ENCODE measurements at places on chromosomes 1 and 21. TPM values are rescaled to one million over a fixed set of nuclear protein-coding genes. Genes with fewer than 3 reads are reported as not detected.
A peak's percentile ranks its signal among the peaks of the same experiment; 100 is the strongest.

DNA sequence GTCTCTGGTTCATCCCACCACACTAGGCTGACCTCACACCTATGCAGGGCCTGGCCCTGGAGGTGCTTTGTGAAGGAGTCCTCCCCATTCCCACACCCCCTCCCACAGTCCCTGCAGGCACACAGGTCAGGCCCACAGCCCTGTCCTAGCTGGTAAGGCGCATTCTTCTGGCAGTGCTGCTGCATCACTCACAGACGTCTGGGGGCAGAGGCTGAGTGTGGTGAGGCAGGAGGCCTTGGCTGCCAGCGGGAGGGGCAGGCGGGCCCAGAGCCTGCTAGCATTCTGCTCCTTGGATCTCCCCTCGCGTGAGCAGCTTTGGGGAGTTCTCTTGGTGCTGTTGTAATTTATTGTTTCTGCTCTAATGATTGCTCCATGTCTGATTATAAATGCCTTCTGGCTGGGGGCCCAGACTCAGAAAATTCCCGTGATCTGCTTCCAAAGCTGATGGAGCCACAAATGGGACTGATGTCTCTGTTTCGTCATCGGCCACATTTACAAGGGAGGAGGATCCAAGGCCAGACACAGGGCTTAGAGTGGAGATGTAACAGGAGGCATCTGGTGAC lies 62.9 kb downstream of the TRABD2B start:
- DNase-seq = no peak

GRCh38 chr1:228500143-228500734 lies 13.1 kb downstream of the RNF187 start:
- no peak for DNase-seq

SLC2A5 gene
- total RNA-seq = under 0.01 TPM

FAM20B gene
- 25.6 TPM for total RNA-seq

DNA sequence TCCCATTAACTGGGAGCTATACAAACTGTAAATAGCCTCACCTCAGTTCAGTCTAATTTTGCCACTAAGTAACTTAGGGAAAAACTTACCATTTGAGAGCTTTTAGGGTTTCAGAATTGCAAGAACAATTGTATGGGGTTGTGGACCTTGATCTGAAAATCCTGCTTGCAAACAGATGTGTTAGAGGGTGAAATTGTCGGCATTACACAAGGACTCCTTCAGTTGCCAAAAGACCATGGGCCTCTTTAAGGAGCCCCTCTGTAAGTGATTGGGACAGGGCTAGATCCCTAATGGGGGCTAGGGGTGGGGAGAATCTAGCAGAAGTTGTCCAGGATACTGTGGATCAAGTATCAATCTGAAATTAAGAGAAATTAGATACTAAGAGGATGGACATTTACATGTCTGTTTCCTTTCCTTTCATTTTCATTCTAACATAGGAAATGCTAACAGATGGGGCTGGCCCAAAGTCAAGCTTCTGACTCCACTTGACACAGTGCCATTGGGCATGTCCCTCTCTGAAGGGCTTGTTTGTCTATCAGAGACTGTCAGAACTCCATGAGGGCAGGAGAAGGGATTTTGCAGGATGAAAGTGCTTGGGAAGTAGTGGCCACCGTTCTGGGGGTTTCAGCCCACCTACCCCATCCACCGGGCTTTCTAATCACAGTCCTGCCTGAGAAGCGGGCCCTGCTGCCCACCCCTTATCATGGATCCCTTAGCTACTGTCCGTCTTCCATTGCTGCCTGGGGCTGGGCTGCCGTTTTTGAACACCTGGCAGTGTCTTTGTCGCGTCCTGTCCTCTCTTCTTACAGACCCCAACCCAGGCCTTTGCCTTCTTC lies 54.7 kb downstream of the STUM start:
- DNase-seq = peak; percentile 83

- DNase-seq = no peak
Observed at GRCh38 chr1:119143706-119144105, 3.3 kb upstream of the WARS2 start.

- DNase-seq = no peak
Observed at GRCh38 chr1:35537806-35538205, 19.4 kb downstream of the KIAA0319L start.

DYNLT5 gene
- 0.40 TPM for total RNA-seq

DNA sequence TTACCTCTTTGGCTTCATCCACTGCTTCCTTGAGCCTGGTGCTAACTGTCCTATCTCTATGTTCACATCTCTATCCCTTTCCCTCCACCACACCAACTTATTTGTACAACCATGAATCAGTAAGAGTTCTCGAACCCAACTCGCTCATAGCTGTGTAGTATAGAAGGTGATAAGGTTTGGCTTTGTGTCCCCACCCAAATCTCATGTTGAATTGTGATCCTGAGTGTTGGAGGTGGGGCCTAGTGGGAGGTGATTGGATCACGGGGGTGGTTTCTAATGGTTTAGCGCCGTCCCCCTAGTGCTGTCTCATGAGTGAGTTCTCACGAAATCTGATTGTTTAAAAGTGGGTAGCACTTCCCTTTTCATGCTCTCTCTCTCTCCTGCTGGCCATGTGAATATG lies 235.6 kb upstream of the FMN2 start:
- DNase-seq = no peak

DNA sequence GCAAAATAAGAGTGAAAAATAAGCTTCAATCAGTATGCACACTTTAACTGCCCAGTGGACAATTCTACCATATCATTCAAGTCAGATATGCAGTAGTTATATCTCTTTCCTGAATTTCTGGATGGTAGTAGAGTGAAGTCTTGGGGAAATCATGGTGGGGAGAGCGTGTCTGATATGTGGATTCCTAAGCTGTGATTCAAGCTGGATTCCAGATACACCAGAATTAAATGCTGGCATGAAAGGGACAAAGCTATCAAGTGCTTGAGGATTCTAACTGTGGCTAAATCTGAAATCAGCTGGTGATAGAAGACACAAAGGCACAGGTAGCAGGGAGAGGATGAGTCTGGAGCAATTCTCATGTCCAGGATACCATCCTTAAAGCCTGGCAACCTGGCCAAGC lies 323.5 kb downstream of the DUSP10 start:
- DNase-seq = no peak

GRCh38 chr1:44030605-44031251 lies 534 bp downstream of the SLC6A9 start:
- DNase-seq = peak; percentile 61

BLACAT1 gene
- not detected for total RNA-seq

DNA sequence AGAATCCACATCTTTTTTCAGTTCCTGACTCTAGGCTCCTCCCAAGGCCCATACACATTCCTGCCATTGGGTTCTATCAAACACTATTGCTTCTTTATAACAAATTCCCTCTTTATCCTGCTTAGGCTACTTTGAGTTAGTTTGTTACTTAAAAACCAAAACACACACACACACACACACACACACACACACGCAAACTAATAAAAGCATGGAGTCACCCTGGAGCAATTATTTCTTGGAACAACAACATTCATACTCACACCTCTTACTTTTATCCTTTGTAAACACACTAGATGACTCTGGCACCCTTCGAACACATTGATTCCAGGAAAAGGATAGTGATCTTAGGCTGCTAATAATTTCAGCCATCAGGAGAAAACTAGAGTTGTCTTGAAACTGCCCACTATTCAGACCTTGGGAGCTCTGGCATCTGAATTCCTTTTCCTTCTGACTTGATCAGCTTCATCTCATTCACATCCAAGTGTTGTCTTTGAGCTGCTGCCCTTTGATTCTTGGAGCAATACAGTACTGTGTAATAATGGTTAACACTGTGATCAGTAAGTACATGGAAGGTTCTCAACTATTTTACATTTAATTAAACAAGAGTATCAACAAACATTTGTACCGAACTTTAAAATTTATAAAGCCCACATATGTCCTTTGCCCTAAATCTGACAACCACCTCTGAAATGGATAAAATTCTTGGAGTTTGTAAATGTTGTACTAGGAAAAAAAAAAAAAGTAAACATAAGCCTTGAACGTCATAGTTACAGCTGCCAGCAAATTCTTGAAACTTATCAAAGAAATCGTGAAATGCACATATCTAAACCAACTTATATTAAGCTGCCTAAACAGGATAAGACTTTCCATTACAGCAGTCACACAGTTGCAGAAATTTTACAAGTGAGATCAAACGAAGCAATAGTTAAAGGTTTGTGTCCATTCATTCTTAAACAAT lies 2.8 kb upstream of the SEC22B start:
- peak; percentile 27 for DNase-seq

- no peak for DNase-seq
Observed at GRCh38 chr1:237166086-237166485, 124.1 kb downstream of the RYR2 start.

PPFIA4 gene
- total RNA-seq = under 0.01 TPM

DNA sequence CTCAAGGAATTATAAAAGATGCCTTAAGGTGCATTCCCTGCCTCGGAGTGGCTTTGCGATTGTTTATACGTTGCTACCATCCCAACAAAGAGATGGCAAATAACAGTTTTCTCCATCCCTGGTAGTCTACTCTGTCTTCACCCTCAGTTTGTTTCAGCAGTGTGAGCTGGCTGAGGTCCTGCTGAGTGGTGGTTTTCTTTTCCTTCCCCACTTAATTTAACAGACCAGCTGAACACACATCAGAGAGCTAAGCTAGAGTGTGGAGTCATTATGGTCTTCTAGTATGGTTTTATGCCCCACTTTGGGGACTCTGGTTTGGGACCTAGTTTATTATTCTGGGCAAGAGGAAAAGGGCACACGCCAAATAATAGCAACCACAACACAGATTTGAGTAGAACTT lies 2.2 kb downstream of the PIGV start:
- no peak for DNase-seq

PDPN gene
- total RNA-seq = 108 TPM

C1QA gene
- total RNA-seq = not detected

DNA sequence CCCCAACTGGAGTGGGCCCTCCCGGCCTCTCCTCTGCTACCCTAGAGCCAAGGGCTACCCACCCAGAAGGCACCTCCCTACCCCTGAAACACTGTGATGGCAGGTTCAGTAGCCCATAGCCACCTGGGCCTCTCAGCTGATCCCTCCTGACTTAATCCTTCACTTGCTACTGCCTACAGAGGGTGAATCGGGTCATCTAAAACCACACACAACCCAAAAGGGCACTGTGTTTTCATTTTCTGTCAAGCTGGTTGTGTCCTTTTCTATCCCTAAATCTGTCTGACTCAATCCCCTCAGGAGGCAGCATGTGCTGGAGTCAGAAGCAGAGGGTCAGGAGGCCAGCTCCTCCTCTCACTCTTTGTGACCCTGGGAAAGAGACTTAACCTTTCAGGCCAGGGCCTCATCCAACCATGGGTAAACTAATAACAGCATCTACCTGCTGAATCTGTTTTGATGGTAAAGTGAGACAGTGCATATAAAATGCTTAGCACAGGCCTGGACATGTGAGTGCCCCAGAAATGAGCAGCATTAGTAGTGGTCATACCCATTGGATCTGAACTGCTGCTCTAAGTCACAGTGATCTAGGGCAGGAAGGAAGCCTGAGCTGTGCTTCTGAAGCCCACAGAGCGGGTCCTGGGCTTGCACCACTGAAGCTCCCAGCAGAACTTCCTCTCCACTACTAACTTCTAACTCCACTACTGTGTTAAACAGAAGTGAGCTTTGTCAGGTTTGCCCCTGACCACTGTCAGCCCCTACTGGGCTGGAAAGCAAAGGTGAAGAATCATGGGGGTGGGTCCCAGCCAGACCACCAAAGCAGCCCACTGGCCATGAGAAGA lies 11.0 kb downstream of the PMVK start:
- no peak for DNase-seq

DYNLT4 gene
- total RNA-seq = 0.40 TPM

ADIPOR1 gene
- total RNA-seq = 62.1 TPM

- DNase-seq = peak; percentile 66
Observed at GRCh38 chr1:92749024-92749634, 35.8 kb downstream of the EVI5 start.

KIF26B gene
- total RNA-seq = 1.1 TPM

DNA sequence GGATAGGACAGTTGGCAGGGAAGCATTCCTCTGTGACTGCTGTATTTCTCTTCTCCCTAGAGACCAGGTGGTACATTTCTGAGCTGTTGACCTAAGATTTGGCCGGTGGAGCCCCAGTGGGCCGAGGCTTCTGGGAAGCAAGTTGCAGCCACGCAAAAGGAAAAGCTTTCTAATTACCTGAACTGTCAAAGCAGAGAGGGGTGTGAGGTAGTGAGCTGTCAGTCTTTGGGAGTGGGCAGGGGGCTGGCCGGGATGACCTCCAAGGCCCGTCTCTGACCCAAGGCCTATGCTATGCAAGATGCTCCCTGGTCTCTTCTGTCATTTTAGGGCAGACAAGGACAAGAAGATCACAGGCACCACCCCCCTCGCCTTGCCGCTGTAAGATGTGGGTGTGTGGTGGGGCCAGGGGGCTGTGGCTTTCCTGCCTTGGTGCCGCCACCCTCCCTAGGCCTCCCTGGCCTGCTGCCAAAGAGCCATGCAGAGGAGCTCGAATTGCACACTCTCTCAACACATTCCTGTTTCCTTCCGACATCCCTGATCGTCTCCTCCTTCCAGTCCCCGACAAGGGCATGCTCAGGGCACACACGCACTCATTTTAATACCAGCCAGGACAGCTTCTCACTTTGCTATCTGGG lies 7.7 kb downstream of the PADI1 start:
- peak; percentile 48 for DNase-seq

KRTAP11-1 gene
- total RNA-seq = not detected

DNA sequence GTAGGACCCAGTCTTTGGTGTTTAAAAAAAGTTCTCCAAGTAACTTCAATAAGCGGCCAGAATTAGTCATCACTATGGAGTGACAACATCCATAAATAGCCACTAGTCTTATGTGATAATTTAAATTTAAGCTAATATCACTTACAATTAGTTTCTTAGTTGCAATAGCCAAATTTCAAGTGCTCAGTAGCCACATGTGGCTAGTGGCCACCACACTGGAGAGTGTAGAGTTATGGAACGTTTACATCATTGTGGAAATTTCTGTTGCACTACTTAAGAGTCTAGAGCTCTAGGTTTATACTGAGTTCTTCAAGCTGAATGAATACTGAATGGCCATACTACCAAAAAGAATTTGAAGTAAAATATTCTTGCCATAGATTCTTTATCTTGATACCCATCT lies 121.1 kb downstream of the RUNX1 start:
- no peak for DNase-seq

- no peak for DNase-seq
Observed at GRCh38 chr1:214467078-214467585, 84.3 kb downstream of the PTPN14 start.

DNA sequence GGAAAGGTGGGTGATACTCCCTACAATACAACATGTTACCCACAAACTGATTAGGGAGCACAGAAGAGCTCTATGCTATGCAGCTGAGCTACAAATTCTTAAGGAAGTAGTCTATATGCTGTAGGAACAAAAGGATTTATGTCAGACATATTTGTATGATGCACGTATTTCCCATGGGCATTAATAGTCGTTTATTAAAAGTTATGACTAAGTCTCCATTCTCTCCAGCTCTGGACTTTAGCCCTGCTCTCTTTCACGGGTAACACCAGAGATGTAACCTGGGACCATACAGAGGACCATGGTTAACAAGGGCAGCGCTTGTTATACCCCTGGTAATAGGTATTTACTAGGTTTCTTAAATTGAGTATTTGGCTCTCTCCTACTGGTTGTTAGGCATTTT lies 168.2 kb upstream of the C1orf105 start:
- DNase-seq = no peak

All from lung microvascular endothelial cell (primary cell).